Activated effector memory CD4-positive, alpha-beta T cell treated with Interleukin-2 at 50 U/mL for 16 hours (primary cell): ENCODE measurements at places on chromosomes 2 and 18.

DNA sequence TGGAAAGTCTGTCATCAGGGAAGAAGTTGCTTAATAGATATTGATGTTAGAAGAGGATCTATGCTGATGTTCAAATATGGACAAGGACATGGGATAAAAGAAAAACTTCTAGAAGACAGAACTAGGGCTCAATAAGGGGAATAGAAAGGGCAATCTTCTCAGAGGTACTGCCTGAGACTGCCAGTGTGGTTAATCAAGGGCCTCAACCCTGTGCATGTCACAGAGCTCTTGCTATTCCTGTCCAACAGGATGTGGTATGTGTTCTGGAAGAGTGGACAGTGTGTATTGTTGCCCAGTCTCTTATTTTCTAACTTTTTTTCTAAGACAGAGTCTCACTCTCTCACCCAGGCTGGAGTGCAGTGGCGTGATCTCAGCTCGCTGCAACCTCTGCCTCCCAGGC, 27.8 kb upstream of the RNF125 start:
- DNase-seq, result no peak

DNA sequence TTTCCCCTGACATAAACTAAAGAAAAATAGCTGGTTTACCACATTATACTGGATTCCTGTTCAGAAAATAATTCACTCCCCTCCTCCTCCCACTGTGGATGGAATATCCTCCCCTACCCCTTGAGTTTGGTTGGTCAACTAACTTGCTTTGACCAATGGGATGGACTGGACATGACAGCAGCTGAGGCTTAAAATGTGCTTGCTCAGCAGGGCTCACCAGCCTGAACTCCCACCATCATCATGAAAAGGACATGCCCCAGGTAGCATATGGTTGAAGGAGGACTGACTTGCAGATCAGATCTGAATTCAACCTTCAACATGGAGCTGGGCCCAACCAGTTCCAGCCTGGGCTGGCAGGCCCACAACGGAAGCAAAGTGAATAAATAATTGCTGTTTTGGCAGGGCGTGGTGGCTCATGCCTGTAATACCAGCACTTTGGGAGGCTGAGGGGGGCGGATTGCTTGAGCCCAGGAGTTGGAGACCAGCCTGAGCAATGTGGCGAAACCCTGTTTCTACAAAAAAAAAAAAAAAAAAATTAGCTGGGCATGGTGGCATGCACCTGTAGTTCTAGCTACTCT, 284.4 kb downstream of the AFF3 start:
- DNase-seq, result no peak

- no peak for DNase-seq
Measured at GRCh38 chr2:12001621-12002020, 255.2 kb downstream of the LPIN1 start.

DNA sequence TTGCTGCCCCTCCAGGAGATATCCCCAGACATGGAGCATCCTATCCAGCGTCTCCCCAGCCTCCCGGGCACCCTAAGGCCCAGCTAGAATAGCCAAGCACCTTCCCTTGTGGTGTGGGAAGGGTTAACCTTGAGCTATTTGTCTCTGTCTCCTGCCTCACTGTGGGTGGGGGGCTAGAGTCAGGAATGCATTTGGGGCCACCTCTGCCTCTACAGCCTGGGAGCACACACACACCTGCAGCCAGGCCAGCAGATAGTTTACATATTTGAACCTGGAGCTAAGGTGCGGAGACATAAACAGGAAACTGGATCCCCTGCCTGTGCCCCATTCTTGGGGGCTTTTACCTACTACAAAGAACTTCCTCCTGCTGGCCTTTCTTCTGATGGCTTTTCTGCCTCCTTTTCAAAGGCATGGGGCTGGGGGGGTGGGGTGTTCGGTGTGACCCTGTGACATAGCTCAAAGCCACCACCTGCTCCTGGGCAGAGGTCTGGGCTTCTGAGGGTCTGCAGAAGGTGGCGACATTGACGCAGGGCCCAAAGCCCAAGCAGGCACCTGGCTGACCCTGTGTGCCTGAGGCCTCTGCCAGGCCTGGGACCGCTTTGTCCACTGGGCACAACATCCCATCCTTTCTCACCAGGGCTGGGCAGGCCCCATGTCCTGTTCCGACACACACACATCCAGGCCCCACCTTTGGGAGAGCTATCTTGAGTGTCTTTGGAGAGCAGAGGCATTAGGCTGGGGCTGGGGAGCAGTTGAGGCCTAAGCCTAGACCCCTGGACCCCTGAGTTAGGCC, 34.2 kb downstream of the EMX1 start:
- no peak for DNase-seq

GRCh38 chr18:63002305-63002704, 287.0 kb downstream of the PHLPP1 start:
- no peak for DNase-seq

GRCh38 chr2:29462293-29462692, 347.1 kb downstream of the CLIP4 start:
- no peak for DNase-seq

GRCh38 chr18:14905350-14905749, 157.4 kb downstream of the ANKRD30B start:
- no peak for DNase-seq

DNA sequence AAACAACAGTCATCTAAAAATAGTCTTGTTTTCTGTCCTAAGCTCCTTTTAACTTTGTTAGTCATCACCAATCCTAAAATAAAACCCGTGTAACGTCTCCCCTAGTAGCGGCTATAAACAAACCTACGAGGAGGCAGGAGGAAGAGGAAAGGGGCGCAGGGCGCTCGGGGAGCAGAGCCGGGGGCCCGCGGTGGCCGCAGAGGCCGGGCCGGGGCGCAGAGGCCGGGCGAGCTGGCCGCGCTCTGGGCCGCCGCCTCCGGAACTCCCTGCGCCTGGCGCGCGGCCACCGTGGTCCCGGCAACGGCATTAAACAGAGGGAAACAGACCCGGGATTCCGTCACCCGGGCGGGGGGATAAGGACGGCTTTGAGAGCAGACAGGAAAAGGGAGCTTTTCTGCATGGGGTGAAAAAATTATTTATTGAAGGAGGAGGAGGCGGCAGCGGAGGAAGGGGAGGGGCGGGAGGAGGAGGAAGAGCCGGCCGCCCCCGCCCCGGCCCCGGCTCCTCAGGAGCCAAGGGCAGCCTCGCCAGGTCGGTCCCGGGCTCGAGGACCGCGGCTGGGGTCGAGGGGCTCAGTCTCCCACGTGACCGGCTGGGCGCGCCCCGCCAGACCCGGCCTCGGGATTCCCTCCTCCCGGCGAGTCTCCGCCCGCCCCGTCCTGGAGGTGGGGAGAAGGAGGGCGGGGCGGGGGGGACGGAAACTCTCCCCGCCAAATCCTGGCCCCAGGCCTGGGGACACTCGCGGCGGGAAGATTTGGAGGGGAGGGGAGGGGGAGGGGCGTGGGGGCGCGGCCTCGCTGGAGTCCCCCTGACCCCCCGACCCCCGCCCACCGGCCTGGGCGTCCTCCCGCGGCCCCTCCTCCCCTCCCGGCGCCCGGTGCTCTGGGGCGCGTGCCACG, 1.8 kb upstream of the NFATC1 start:
- DNase-seq, result no peak

- no peak for DNase-seq
Measured at GRCh38 chr2:22273853-22274252, 1111.1 kb upstream of the KLHL29 start.

DNA sequence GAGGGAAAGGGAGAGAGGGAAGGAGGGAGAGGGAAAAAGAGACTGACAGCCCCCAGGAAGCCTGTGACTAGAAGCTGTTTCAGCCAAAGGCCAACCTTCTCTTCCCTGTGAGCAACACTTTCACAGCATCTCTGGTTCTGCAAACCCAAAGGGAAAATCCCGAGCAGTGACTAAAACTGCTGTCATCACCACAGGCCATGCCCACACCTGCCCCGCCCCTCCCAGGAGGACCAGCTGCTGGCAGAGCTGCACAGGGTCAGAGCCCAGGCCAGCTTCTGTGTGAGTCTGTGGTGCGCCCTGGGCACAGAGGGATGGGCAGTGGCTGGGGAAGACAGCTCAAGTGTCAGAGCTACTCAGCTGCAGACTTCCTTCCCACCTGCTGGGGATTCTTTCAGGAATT, 64.9 kb upstream of the OTOS start:
- no peak for DNase-seq

- DNase-seq, result no peak
Measured at GRCh38 chr2:48508461-48509124, 21.4 kb upstream of the STON1 start.
